ENCODE measurements at places on chromosomes 4 and X.

DNA sequence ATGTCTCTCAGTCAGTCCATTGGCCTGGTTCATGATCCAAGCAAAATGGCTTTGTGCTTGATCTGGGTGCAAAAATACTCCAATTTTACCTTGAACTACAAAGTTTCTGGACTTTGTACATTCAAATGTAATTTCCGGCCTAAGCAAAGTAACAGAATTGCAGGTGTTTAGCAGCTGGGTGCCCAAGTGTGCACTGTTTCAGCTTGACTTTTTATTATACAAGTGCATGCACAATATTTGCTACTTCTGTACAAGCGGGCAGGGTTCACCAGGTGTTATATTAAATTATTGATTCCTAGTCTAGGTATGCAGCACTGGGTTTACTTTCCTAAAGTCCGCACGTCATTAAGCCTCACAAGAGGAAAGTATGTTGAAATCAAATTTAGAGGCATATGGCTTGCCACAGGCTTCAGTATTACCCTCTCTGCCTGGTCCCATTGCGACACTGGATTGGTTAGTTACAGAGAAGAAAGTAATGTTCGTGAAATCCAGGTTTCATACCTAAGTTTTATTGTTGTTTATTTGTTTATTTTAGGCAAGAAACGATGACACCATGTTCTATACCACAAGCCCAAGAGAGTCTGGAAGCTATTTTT, 376.9 kb upstream of the CTSO start:
- DNase-seq = no peak

GRCh38 chrX:135454816-135455215, 33.1 kb downstream of the SMIM10L2A start:
- no peak for DNase-seq

- DNase-seq = no peak
Measured at GRCh38 chrX:107452581-107452980, 3.1 kb downstream of the FRMPD3 start.

GRCh38 chrX:88425739-88426138, 321.3 kb upstream of the CPXCR1 start:
- DNase-seq = no peak

- no peak for DNase-seq
Measured at GRCh38 chrX:130247996-130248395, 20.7 kb downstream of the ZNF280C start.

- DNase-seq = no peak
Measured at GRCh38 chr4:48343551-48343950, 2.2 kb downstream of the SLAIN2 start.

DNA sequence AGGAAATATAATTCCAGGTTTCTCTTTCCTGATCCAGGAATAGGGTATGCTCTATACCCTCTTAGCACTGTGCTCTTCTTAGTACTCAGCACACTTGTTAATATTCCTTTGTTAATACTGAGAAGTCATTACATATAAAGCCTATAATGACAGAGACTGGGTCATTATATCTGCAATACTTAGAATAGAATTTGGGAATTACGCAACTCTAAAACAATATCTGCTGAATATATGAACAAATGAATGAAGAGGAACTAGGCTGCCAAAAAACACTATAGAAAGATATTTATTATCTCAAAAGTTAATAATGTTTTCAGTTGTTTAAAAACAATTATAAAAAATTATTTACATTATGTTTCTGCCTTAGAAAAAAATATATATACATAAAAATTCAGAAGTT, 36.4 kb upstream of the ANKRD50 start:
- DNase-seq = no peak

GRCh38 chr4:14985161-14985560, 17.1 kb upstream of the CPEB2 start:
- no peak for DNase-seq

DNA sequence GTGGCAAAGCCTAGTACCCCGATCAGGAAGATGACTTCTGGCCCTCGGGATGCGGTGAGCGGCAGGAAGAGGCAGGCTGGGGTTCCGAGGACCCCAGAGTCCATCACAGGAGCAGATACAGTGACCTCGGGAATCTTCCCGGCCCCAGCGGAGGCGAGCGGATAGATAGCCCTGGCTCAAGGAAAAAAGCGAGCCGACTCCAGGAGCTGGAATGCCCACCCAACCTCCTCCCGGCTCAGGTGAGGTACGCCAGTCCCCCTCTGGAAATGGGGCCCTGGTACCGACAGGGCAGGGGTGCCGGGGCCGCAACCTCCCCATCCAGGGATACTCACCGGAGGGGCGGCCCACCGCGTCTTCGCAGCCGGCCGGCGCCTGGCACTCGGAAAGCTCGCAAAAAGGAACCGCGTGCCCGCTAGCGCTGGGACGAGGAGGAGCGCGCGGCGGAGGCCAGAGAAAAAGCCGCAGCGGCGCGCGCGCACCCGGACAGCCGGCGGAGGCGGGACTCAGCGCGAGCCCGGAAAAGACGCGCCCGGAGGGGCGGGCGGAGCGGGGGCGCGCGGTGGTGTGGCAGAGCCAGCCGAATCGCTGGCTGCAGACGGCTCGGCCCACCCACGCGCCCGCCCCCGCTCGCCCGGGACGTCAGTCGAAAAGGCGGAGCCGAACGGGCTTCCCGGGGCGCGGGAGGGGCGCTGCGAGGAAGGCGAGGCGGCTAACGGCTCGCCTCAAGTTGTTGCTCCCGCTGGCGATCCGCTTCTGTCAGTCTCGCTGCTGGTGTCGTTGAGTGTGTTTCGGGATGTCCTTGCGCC, at the start of gene ACSL4:
ACSL4 (minus strand) TSS at position 451 of the 806 bp plus-strand sequence. CDS start 49,894 bp downstream, outside the sequence.
- DNase-seq = peak; percentile 79

- no peak for DNase-seq
Measured at GRCh38 chr4:134518574-134519217, 317.1 kb upstream of the PABPC4L start.

GRCh38 chr4:62209757-62210485, 1009.8 kb downstream of the ADGRL3 start:
- DNase-seq = no peak

DNA sequence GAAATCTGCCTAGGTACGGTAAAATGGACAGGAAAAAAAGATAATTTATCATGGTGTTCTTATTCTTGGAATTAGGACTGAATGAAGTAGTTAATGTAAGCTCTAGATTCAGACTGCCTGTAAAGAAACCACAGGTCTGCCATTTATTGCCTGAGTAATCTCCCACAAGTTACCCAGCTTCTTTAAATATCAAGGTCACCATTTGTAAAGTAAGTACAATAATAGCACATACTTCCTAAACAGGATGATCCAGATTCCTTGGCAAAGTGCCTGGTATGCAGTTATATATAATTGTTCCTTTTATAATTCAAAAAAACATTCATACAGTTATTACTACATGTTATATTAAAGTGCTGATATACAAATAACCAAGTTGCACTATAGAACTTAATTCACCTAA, 368.6 kb downstream of the HNRNPD start:
- no peak for DNase-seq

- DNase-seq = no peak
Measured at GRCh38 chrX:134949271-134949670, 41.5 kb upstream of the SMIM10 start.
